Stimulated activated CD4-positive, alpha-beta T cell treated with anti-CD3 and anti-CD28 coated beads, Interleukin-12 subunit alpha, Interleukin-12 subunit beta, amount 100 ng/mL, for 24 hours (primary cell): ENCODE measurements at places on chromosomes 5 and 9.

DNA sequence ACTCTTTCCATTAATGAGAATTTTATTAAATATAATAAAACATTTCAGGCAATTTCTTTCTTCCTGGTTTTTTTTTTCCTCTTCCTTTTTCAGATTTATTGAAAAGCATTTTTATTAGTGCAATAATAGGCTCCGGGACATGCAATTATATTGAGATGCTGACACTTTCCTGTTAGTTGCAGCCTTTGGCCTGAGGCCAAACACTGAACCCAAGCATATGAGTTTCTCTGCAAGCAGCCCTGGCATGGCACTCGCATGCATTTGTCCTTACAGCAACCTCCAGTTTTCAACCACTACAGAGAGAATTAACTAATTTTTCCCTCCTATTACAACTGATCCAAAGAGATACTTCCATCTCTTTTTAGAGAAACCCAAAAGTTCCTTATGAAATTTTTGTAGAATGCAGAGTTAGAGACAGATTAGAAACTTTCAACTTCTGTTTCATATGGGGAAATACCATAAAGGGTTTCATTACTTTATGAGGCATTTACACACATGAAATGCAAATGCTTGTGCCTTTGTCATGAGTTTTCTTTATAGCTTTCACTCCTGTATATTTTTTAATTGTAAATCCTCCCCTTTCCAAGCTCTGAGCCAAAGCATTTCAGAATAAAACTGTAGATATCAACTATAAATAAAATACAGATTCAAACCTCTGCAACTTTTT lies 183.0 kb downstream of the CETN3 start:
- no peak for DNase-seq

DNA sequence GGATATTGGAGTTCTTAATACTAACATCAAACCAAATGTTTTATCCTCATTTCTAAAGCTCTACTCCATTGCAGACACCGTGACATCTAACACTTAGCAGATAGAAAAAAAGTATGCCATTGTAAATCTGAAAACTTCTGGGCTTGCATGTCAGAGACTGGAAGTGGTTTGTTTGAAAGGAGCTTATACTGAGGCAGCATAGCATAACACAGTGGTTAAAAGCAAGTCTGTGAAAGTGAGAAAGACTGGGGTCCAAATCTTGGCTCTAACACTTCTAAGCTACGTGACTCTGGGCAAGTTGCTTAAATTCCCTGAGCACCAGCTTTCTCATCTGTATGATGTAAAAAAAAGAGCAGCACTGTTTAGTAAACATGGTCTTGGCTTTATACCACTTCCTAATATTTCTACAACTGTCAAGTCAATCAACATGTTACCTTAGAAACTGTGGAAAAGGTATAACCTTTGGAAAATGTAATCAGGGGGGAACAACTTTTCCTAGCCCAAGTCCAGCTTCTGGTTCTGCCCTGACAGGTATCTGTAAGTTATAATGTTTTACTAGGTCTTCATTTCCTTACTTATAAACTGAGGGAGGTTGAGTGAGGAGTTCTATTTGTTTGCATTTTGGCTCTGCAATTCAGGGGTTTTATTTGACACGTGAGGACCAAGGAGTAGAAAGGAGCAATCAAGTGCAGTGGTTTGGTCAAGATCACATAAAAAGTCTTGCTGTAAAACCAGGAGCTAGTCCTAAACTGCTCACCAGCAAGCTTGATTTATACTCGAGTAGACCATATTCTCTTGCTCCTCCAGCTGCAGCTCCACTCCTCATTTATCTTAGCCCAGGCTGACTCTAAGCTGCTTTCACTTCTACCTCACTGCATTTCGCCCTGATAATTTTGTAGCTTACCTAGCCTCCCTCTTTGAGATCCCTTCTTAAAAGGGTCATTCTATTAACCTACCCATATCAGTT lies 541.0 kb downstream of the RAB3C start:
- no peak for DNase-seq

- no peak for DNase-seq
Measured at GRCh38 chr9:35274993-35275392, 113.2 kb downstream of the UNC13B start.

GRCh38 chr9:114664181-114664580 lies 6.6 kb upstream of the TEX53 start:
- DNase-seq = no peak

- no peak for DNase-seq
Measured at GRCh38 chr5:33224285-33224961, 216.3 kb upstream of the TARS1 start.

DNA sequence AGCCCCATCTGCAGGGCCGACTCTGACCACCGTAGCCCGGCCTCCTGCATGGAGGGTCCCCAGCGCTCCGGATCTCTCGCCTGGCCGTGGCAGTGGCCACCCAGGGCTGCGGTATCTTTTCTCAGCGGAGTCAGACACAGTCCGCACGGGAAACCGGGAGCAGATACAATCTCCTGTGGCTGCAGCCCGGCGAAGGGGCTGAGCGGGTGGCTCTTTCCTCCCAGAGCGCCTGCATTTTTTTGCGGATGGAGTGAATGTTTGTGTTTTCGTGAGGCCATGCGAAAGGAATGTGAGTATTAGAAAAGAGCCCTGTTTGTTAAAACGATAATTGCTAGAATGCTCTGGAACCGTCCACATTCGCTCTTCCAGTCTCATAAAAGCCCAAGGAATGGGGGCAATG lies 53.4 kb upstream of the PTCH1 start:
- no peak for DNase-seq

GRCh38 chr5:169702693-169703481 lies 65.8 kb downstream of the DOCK2 start:
- no peak for DNase-seq

- peak; percentile 24 for DNase-seq
Measured at GRCh38 chr5:59188419-59189225, 605.7 kb downstream of the RAB3C start.

DNA sequence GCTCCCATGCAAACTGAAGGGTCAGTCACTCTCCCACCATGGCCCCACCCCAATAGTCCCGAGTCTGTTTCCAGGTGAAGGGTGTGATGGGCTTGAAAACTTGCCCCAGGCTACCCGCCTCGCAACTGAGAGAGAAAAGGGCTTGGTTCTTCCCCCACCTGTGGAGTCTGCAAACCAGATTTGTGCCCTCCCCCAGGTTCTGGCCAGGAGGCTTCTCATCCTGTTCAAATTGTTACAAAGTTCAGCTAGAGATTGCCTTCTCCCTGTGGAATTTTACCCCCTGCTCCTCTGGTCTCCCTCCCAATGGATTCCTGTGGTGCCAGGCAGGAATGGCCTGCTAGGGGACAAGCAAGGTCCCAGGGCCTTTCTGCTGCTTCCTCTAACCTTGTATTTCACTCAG lies 93.1 kb upstream of the ACO1 start:
- no peak for DNase-seq

- no peak for DNase-seq
Measured at GRCh38 chr5:149581931-149582768, 852 bp downstream of the ARHGEF37 start.

DNA sequence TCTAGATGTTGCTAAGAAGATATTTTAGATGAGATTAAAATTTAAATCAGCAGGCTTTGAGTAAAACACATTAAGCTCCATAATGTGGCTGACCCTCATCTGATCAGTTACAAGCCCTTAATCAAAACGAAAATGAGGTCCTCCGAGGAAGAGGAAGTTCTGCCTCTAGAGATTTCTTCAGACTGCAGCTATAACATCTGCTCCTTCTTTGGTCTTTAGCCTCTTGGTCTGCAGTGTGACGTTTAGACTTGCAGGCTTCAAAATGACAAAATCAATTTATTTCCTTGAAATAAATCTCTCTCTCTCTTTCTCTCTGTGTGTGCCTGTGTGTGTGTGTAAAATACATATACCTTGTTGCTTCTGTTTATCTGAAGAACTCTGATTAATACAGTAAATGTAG lies 1429.8 kb upstream of the CDH9 start:
- no peak for DNase-seq

GRCh38 chr5:24547132-24547531 lies 97.6 kb downstream of the CDH10 start:
- no peak for DNase-seq

- no peak for DNase-seq
Measured at GRCh38 chr5:173547579-173547978, 68.9 kb downstream of the BOD1 start.

- DNase-seq = no peak
Measured at GRCh38 chr9:80794197-80794596, 895.1 kb downstream of the TLE1 start.

- no peak for DNase-seq
Measured at GRCh38 chr9:14236591-14236990, 77.3 kb downstream of the NFIB start.

DNA sequence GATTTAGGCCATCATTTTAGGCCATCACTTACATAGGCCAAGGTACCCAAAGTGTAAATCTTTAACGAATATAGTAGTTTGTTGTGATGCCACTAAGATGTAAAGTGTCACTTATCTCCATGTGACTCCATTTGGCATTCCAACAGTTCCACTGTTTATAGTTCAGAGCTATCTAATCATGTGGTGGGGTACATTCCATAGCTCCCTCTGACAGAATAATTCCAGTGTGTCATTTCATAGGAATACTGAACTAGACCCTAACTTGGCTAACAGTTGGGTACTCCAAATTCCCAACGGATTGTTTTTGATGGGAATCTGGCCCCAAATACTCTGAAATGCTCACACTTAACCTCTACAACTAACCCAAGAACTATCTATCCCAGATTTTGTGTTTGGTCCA lies 76.7 kb upstream of the FST start:
- no peak for DNase-seq

GRCh38 chr9:14226855-14227532 lies 86.9 kb downstream of the NFIB start:
- no peak for DNase-seq

GRCh38 chr5:96432216-96433065 lies 607 bp downstream of the PCSK1 start:
- no peak for DNase-seq

DNA sequence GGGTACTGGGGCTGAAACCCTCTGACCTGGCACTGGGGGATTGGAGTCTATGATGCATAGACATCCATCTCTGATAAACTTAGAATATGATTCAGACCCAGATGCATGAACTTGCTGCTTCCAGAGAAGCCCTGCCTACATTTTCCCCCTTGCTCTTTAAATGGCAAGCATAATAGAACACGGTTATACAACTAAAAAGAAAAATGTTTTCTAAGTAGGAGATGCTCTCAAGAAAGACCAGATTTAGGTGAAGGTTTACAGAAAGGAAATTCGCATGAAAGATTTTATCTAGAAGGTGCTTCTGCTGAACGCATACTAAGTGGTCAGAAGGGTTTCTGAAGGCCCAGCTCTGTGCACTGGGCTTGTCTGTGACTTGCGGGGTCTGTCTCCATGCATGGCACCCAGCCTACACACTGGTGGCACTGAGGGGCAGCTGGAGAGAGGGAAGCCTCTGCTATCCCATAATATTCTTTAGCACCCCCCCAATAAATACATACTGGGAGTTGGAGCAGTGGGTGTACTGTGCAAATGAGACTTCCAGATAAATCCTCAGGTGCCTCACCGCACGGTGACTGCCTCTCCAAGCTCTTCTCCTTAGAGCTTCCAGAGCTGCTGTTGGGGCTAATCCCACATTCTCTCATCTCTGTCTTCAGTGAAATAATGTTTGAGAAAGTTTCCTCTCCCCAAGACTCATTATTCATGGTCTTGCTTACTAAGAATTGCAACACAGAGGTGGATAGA lies 114.6 kb downstream of the FSTL4 start:
- DNase-seq = no peak

GRCh38 chr5:99544356-99544755 lies 615.5 kb upstream of the CHD1 start:
- DNase-seq = no peak

- DNase-seq = no peak
Measured at GRCh38 chr9:113621309-113621791, 157.8 kb downstream of the RGS3 start.

- DNase-seq = no peak
Measured at GRCh38 chr5:42020788-42021530, 95.9 kb downstream of the FBXO4 start.

GRCh38 chr9:128358861-128359260 lies 12.3 kb upstream of the URM1 start:
- no peak for DNase-seq

DNA sequence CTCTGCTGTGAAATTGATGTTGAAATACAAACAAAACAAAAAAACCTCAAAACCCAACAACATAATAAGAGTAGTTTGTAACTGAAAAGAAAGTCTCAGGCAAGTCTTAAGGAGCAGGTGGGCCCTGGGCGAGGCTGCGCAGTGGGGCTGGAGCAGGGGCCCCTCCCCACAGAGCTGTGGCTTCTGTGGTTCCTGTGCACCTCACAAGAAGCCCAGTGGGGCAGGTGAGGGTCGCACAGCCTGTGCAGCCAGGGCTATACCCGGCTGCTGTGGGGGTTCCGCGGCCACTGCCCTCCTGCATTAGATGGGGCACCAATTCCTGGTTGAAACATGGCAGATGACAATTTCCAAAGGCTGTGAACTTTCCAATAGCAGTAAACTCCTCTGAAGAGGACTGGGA lies 75.3 kb downstream of the TRIO start:
- no peak for DNase-seq

DNA sequence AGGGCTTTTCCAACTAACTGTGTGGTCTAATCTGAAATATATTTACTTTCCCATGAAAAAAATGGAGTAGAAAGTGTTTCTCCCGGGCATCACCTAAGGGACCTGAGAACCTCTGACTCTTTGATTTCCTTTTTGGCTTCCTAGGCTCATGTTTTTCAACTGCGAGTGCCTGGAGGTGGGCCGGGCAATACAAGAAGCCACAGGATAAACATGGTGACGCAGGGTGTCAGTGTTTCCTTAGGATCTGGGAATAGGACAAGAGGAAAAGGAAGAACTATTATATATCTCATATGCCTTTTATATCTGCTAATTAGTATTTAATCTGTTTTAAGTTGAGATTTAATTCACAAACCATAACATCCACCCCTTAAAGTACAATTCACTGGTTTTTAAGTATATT lies 11.4 kb upstream of the LECT2 start:
- DNase-seq = no peak

DNA sequence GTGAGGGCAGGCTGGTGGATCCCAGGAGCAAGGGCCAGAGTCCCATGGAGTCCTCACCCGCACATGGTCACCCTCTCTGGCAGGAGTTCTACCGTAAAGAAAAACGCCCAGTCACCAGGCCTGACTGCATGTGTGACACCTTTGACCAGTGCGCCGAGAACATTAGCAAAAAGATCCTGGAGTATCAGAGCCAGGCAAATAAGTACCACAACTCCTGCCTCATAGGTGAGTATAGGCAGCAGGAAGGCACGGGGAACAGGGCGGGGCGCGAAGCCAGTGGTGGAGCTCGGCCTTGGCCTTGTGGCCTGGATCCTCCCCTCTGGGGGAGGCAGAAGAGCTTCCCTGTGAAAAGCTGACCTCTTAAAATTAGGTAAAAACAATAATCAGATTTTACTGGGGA lies 45.4 kb upstream of the TDRD7 start:
- no peak for DNase-seq

DNA sequence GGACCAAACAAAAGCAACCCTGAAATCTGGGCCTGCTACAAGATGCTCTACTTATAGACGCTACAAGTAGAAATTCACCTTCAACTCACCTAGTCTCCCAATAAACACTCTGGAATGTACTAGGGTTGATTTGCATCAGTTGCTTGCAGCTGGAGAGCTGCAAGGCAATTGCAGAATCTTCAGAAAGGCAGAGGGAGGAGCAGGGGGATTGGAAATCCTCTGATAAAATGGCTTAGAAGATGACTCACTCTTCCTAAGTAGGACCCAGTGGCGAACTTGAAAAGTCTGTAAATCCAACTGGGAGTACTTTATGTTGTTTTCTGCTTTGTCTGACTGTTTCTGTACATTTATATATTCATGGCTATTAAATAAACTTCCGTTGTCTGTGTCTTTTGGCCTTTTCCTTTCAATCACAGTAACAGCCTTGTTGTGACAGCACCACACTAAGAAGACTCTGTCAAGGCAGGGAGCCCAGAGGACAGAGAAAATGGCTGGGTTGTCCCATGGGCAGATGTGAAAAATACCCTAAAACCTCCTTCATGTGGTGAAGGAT lies 14.7 kb upstream of the MLLT3 start:
- DNase-seq = no peak
